Amygdala (tissue), 56 donors: ENCODE measurements at places on chromosomes 7 and 10.
A peak's percentile ranks its signal among the peaks of the same experiment; 100 is the strongest.

GRCh38 chr7:17234030-17234397 lies 64.4 kb upstream of the AHR start:
- DNase-seq = no peak

GRCh38 chr10:62636825-62637248 lies 167.7 kb upstream of the ADO start:
- DNase-seq = no peak

GRCh38 chr10:112769081-112769480 lies 181.0 kb upstream of the TCF7L2 start:
- DNase-seq = no peak

- DNase-seq = no peak
Measured at GRCh38 chr7:158010961-158011693, 576.5 kb downstream of the PTPRN2 start.

DNA sequence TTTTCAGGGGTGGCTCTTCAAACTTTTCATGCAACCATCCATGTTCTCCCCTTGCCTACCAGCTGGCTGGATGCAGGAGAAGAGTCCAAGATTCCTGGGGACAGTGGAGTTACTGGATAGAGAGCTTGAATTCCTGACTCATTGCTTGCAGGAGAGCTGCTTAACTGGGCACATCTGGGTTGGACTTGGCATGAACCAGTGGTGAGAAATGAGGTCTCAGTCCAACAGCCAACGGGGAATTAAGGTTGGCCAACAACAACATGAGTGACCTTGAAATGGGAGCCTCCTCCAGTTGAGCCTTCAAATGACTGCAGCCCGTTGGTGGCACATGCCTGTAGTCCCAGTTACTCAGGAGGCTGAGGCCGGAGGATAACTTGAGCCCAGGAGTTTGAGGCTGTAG lies 58.1 kb upstream of the OPN4 start:
- no peak for DNase-seq

- no peak for DNase-seq
Measured at GRCh38 chr7:120021085-120021484, 251.9 kb upstream of the KCND2 start.

DNA sequence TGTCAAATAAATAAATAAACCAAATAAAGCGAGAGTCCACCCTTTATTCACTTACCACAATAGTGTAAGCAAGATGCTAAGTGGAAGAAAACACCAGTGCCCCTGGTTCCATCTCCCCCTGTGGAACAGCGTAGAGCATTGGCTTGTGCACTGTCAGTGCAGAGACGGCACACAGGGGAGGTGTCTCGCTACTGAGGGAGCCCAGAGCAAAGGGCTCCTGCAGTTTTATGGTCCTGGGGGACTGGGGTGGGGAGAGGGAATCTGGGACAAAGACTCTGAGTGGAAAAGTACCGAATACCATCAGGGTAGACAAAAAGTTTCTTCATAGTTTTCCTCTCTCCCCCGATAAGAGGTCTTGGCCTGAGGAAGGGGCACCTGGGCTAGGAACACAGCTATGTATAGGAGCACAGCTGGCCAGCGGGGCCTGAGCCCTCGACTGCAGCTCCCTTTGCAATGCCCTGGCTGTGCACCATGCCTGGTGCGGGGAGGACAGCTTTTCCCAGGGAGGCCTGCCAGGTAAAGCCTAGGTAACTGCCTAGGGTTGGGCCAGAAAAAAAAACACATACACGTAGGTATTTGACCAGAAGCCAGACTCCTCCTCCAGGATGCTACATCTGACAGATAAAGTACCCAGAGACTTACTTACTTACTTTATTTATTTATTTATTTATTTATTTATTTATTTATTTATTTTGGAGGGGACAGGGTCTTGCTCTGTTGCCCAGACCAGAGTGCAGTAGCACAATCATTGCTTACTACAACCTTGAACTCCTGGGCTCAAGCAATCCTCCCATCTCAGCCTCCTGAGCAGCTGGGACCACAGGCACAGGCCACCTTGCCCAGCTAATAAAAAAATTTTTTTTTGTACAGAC lies 88.8 kb upstream of the KIF5B start:
- DNase-seq = no peak

- no peak for DNase-seq
Measured at GRCh38 chr7:143499246-143499645, 21.6 kb downstream of the TAS2R41 start.

DNA sequence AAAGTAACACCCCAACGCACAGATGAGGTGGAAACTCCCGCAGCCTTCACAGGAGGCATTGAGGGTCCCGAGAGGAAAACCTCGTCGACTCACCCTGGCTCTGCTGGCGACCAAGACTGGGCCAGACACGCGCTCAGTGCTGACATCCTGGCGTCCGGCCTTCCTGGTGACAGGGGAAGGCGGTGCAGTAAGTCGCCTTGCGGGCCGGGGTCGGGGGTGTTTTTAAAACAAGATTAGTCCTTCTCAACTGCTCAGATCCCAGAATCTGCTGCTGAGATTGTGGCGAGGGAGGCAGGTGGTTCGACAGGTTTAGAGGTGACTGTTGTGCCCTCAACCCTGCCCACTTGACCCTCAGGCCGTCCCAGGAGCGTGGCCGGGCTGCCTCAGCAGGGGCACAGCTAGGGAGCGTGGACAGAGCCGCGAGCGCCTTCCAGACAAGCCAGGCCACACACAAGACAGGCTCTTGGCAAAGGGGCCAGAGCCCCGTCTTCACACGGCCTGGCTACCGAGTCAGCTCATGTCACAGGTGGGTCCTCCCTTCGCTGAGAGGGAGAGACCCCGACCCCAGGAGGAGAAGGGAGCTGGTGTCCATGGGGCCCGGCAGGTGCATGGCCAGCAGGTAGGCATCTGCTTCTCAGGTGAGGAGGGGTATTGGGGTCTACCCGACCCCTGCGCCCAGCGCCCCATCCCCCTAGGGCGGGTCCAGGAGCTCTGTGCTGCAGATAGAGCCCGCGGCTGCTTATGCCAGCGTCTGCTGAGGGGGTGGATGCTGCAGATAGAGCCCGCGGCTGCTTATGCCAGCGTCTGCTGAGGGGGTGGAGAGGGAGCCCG lies 81.6 kb downstream of the DNAJB6 start:
- DNase-seq = no peak

DNA sequence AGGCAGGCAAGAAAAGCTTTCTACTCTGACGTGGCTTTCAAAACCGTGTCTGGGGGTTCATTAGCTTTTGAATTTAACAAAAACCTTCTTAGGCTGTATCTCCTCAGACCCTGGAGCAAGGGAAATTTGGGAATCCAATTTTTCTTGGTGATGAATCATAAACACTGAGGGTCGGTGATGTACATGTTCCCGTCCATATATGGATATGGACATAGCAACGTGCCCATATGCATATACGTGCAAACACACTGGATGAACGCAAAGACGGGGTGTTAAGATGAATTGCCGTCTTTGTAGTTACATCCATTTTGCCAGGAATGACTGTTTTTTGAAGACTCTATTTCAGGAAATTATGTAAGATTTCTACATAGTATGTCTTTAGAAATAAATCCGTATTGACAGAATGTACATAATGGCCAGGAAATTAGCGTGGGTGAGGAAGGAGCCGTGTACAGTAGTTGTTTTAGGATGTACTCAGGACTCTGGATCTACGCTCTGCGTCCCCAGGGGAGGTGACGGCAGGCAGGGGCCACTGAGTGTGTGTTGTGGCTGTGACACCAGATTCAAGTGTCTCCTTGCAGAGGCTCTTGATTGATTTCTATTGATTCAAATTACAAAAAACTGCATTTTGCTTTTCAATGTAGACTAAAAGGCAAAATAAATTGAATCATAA lies 238.2 kb downstream of the DNAJB6 start:
- DNase-seq = no peak

DNA sequence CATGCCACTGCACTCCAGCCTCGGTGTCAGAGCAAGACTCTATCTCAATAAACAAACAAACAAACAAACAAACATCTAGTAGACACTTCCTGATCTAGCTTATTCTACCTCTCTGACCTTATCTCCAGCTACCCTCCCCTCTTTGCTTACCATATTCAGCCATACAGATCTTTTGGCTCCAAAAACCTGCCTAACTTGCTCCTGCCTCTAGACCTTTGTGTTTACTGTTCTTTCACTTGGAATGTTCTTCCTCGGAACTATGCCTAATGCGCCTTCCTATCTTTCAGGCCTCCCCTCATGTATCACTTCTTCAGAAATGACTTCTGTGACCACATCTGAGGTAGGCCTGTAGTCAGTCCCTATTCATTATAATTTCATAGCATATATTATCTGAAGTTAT lies 20.3 kb upstream of the WNT8B start:
- no peak for DNase-seq

- no peak for DNase-seq
Measured at GRCh38 chr10:75649466-75649865, 218.0 kb downstream of the LRMDA start.

GRCh38 chr7:2782565-2782964 lies 61.5 kb downstream of the GNA12 start:
- DNase-seq = no peak

DNA sequence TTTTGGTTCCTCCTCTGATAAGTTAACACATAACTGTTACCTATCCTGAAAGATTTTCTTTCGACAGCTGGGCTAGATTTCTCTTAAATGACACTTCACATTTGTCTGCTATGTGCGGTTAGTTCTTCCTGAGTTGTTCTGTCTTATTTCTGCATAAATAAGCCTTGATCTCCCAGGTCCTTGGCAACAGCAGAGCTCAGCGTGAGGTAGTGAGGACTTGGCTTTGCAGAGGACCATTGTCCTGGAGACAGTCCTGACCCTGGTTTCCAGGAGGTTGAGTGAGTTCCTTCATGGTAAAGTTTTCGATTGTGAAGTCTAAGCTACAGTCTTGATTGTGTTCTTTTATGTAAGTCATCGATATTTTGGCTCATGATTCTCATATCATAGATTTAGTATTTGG lies 23.7 kb downstream of the SND1 start:
- no peak for DNase-seq

- no peak for DNase-seq
Measured at GRCh38 chr7:102467581-102468477, 3.0 kb downstream of the LRWD1 start.

DNA sequence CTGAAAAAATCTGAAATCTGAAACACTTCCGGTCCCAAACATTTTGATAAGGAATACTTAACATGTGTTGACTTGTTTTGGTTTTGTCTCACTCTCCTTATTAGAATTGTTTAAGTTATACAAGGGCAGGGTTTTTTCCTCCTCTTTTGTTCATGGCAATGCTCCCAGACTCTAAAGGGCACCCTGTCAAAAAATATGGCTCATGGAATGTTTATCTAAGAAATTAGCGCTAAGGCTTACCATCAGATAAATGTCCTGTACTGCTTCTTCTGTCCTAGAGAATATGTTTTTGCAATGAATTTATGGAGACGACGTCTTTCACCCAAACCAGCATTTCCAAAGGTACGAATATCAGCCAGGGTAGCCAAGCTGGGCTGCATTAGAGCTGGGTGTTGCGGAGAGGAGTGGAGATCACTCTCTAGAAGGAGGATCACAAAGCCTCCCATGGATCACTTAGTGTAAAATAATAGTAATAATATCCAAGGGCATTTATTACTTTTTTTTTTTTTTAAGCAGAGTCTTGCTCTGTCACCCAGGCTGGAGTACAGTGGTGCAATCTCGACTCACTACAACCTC lies 46.8 kb downstream of the ERLIN1 start:
- no peak for DNase-seq

DNA sequence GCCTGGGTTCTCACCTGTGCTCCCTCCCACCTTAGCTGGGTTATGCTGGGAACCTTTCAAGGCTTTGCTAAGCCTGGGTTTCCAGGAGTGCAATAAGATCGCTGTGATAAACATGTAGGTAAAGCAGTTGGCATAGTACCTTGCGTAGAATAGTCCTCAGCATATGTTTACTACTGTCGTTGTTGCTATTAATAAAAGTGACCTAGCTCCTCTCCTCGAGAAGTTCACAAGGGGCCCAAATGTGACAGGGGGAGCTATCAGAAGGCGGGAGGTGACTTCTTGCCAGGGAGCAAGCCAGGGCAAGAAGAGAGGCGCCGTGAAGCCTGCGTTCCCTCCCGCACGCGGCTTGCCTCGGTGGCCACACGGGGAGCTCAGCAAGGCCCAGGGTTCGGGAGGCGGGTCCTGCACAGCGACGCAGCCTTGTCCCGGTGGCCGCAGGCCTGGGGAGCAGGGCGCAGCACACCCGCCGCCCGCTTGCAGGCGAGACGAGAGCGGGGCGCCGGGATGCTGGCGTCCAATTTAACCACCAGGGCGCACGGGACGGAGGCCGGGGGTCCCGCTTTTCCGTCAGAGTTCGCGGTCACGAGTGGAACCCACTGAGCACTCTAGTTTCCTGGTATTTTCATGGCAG lies 106.2 kb downstream of the SNX10 start:
- peak; percentile 46 for DNase-seq

DNA sequence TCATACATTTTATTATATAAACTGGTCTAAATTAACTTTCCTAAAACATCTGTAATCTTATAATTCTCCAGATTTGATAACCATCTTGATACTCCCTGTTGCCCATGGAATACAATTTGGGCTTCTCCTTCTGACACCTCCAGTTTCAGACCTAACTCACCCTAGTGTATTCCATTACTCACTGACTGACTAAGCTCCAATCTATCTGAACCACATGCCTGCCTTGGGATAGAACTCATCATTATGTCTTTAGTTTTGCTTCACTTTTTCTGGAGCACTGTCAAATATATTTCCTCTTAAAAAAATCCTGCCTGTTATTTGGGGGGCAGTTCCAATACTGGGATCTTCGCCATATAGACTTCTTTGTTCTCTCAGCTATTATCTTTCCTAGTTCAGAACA lies 4.9 kb upstream of the FOXP2 start:
- no peak for DNase-seq

DNA sequence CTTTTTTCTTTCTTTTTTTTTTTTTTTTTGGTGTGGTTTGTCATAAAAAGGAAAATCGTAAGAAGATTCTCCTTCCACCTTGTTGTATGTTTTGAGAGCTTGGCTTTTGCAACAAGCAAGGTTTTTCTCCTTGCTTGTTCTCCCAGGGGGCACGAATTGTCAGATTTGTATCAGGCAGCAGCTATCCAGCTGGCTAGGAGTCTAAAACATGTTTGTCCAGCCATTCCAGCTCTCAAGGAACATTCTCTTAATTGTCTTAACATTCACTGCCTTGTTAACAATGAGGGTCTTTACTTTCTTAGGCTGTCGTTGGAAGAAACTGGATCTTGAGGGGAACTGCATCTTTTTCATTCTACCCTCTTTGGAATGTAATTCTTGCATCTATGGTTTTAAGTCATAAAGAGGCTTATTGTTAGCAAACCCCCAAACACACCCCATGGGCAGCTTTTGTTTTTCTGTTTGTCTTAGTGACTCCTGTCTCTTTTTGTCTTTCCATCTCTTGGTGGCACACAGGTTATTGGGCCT lies 14.6 kb downstream of the SHTN1 start:
- no peak for DNase-seq

- no peak for DNase-seq
Measured at GRCh38 chr10:132111871-132112341, 46.2 kb downstream of the JAKMIP3 start.
